Esophagus squamous epithelium (tissue), 5 donors: ENCODE measurements at places on chromosomes 3 and 15.

GRCh38 chr3:147760941-147761340 is 351.8 kb downstream of the ZIC1 start:
- no peak for DNase-seq

DNA sequence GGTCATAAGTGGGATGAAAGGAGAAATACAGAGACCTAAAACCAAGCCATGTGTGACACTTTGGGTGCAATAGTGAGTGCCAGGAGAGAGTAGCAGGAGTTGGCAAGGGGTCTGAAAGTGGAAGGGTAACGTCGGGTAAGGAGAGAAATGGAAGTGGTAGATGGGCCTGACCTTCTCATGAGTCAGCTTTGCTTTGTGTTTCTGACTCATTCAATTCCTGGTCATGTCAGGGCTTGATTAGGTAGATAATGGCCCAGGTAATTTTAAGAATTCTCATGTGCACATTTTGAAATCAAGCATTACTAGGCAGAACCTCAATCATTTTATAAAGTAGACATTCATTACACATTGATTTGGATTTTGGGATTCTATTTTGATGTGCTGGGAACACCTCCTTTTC is 262.5 kb downstream of the SOX2 start:
- no peak for DNase-seq

- no peak for DNase-seq
Observed at GRCh38 chr3:108042300-108042699, 48.5 kb downstream of the CD47 start.

DNA sequence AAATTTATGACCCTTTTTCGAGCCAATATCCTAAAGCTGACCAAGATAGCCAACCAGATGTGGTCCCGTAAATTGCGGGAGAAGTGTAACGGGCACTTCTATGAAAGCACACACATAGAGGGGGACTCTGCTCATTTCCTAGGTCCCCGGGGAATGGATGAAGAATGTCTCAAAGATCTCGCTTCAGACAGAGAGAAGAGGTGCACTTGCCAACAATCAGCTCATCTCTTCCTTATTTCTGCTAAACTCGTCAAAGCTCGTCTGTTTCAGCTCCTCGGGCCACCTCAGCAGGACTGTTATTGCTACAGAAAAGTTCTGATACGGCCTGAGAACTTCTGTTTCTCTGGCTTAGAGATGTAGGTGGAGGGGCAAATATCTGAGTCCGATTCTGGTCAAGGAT is 71.8 kb downstream of the TM2D3 start:
- DNase-seq = no peak

- DNase-seq = no peak
Observed at GRCh38 chr15:83449937-83450506, 2.9 kb downstream of the SH3GL3 start.

DNA sequence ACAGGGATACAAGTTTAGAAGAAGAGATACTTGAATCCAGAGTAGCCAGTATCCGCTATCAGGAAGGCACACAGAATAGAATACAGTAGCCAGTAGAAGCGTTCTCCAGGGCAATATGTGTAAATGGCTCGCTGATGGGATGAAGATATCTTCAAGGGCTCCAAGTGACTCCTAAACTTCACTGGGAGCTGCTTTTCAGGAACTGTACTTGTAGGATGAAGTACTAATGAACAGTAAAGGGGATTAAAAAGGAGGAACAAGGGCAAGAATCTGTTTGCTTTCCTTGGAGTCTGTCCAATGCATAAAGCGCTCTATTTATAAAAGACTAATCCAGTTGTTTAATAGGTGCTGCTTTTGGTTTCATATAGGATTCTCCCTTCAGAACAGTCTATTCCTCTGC is 78.4 kb downstream of the THRB start:
- DNase-seq = no peak

DNA sequence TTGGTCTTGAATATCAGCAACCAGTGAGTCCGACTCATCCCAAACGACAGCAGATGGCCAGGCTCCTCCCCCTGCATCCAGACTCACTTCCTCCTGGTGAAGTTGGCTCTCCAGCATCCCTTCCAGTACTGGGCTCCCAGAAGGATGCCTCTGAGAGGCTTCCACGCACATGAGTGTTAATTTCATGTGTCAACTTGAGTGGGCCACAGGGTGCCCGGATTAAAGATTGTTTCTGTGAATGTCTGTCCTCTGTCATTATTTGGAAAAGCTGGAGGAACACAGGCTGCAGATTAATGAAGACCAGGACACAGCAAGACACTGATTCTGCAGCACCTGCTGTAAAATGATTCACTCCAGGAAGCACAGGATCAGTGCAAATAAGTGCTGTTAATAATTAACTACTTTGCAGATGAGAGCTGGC is 99.8 kb downstream of the ATP10A start:
- DNase-seq = no peak

GRCh38 chr15:90295270-90295648 is 29.8 kb downstream of the NGRN start:
- no peak for DNase-seq

DNA sequence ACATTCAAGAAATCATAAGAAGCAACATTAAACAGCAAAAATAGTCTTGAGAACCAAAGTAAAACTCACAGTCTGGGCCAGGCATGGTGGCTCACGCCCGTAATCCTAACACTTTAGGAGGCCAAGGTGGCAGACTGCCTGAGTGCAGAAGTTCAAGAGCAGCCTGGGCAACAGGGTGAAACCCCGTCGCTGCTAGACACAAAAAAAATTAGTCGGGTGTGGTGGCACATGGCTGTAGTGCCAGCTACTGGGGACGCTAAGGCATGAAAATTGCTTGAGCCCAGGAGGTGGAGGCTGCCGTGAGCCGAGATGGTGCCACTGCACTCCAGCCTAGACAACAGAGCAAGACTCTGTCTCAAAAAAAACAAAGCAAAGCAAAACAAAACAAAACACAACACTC is 117.7 kb upstream of the GOLGA6L6 start:
- no peak for DNase-seq

- DNase-seq = no peak
Observed at GRCh38 chr15:31447931-31448634, 121.4 kb downstream of the KLF13 start.

DNA sequence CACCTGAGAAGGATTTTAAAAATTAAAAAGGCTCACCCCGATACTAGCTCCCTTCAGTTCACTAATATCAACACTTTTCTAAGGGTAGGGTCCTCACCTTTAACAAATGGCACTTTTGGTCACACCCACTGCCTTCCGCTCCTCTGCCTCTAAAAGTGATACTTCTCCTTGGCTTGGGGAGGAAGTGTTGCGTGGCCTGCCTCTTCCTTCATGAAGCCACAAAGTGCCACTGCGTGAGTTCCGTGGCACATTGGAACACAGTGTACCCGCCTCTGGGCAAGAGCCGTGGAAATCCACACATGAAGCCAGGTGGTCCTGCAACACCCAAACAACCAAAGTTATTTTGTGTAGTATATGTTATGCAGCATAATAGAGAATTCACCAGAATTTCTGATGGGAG is 3.9 kb downstream of the B4GALT4 start:
- no peak for DNase-seq

GRCh38 chr3:154955907-154956533 is 124.1 kb upstream of the MME start:
- no peak for DNase-seq

- DNase-seq = no peak
Observed at GRCh38 chr3:190192739-190193138, 72.0 kb upstream of the P3H2 start.

GRCh38 chr3:67362686-67363085 is 291.7 kb downstream of the SUCLG2 start:
- DNase-seq = no peak

DNA sequence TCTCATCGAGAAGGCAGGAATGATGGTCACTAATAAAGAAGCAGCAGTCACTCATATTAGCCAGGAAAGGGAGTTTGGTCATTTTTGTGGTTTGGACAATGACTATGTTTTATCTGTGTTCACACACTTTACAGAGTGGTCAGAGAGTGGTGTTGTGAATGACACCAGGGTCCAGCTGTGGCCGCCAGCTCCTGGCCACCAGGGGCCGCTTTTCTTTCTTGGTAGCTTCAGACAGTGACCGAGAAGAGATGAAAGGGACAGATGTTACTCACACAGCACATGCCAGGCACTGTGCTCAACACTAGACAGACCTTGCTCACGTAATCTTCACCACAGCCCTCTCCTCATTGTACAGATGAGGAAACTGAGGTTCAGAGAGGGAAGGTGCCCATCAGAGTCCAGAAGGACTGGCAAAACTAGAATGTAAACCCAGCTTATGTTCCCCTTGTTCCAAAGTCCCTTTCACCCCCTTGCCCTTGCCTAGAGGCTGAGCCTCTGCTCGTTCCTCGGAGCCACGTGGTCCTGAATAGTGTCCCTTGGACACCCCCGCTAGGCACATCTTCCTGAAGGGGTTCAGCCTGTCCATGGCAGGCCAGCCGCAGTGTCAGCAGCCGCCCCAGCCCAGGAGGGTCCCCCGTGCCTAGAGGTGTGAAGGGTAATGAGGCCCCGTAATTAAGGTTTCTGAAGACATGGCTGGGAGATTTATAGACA is 55.6 kb downstream of the CYP11A1 start:
- no peak for DNase-seq

DNA sequence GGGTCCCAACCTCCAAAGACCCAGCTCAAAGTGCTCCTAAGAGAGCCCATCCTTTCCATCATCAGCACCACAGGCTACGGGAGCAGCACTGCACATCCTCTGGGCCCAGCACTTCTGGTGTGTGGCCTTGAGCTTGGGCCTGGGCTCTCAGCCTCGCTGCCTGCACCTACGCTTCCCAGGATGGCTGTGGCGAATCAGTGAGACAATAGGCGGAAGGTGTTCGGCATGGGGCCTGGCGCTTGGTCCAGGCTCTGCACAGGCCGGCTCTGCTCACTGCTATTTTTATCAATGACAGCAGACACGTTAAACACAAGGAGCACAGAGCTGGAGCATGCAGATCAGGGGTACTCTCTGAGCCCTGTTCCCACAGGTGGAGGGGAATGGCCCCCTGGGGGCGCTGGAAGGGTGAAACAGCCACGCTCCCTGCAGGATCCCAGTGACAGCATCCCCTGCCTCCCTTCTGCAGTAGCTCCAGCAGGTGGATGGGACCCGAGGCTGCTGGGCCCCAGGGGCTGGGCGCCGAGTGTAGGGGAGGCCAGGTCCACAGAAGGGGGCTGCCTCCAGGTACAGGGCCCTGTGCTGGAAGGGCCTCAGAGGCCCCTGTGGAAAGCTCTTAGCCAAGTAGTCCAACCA is 90.0 kb upstream of the RPL32 start:
- DNase-seq = no peak

DNA sequence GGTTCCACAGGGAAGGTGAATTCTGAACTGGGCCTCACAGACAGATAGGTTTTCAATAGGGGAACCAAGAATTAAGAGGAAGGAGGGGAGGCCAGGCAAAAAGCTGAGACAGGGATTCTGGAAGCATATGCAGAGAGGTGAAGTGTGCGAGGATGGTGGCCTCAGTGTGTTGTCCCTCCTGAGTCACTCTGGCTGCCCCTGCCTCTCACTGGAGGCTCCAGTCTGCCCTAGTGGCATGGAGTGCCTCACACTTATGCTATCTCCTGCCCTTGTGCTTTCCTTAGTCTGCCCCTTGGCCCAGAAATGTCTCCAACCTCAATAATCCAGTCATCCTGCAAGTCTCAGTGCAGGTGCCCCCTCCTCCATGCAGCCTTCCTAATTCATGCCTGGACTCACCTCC is 32.2 kb upstream of the RBP1 start:
- DNase-seq = no peak

GRCh38 chr3:14976317-14976716 is 28.9 kb downstream of the NR2C2 start:
- no peak for DNase-seq

GRCh38 chr3:159724627-159725026 is 264.0 kb upstream of the IL12A start:
- no peak for DNase-seq

DNA sequence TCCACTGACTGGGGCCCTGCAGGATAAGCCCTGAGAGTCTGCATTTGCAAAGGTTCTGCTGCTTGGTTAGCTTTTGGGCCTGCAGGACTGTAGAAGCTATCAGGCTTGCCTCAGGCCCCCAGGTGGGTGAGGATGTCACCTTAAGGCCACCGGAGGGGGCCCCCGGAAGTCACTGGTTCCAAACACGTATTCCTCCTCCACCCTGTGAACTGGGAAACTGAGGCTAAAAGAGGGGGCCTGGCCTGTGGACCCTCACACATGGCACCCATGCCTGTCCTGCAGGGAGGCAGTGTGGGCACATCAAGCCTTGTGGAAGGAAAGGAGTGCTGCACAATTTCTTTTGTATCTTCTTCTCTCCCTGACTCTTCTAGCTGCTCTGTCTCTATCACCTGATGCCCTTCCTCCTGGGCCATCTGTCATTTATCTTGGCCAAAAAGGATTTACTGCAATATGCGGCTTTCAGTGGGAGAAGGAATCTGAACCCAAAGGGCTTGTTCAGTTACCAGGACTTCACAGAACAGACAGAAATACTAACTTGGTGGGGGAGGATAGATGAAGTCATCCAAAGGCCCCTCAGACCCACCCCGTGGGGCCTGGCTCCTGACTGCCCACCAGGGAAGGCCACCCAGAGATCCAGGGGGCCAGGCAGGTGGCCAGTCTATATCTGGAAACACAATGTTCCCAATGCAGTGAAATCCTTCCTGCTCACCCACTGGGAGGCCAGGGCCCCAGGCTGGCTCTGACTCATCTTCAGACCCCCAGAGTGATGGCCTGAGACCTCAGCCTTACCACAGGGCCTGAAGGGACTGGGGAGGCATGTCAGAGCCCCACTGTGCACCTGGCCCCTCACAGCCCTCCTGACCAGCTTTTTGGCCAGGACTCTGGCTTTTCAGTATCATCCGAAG is 18.3 kb downstream of the UBAP1L start:
- DNase-seq = no peak

DNA sequence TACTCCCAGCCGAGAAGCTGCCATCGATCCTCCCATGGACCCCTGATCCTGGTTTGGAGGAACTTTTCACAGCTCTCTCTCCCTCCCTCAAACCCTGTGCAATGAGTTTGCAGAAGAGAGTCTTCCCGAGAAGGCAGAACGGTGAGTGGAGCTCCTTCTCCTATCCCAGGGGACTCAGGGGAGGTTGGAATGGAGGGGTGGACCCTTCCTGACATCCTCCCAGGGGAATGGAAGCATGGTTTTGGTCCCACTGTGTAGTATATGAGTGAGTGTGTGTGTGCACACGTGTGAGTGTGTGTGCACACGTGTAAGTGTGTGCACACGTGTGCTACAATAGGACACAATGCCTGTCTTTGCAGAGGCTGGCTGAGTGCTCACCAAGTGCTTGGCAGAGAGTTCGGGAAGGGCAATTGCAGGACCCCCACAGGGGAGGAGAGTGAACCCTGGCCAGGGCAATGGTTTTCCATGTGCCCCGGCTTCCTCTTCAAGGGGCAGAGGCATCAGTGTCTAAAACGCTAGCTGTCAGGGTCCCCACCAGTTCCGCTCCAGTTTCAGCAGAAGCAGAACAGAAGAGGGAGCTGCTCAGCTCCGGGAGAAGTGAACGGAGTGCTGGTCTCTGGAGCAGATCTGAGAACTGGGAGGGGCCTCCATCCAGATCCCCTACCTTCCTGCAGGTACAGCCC is 13.8 kb upstream of the IL16 start:
- no peak for DNase-seq

GRCh38 chr15:49675041-49675440 is 54.2 kb downstream of the DTWD1 start:
- no peak for DNase-seq
